ENCODE measurements at places on chromosomes 2 and 18.

- peak; percentile 13 for DNase-seq
These were observed 130.4 kb downstream of the COL4A4 start for GRCh38 chr2:227033471-227034148.

DNA sequence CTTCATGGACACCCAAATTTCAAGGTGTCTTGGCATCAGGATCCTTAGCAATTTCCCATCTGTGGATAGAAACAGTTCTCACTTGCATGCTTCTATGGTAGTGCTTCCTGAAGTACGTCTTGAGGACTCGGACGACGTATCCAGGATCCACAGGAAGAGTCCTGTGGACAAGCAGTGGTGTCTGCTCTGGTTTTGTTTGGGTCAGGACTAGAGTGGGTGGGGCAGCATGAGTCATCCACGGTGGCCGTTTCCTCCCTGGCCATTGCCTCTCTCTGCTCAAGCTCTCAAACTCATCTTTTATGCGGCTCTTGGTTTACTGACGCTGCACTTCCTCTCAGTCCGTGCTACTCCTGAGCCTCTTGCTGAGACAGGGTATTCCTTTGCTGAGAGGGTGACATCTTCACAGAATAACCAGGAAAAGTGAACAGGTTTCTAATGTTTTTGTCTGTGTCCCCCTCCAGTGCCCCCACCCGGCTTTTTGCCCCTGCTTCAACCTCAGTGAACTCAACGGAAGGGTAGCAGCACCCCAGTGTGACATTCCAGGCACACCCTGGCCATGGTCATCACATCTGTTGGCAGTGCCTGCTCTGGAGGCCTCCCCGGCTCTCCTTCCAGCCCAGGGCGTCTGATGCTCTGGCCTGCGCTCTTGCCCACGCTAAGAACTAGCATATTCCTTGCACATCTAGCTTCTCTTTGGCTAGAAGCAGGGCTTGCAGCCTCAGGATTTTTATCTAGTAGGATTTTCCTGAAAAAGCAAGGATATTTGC, 62.2 kb downstream of the ARMC9 start:
- DNase-seq = no peak

DNA sequence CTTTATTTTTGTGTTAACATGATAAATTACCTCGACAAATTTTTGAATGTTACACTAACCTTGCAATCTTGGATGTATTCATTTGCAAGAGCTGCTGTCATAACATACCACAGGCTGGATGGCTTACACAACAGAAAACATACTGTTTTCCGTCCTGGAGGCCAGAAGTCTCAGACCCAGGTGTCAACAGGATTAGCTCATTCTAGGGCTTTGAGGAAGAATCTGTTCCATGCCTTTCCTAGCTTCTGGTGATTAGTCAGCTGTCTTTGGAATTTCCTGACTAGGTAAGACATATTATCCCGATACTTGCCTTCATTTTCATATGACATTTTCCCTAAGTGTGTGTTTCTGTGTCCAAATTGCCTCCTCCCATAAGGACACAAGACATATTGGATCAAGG, 188.6 kb upstream of the CDH19 start:
- DNase-seq = no peak

DNA sequence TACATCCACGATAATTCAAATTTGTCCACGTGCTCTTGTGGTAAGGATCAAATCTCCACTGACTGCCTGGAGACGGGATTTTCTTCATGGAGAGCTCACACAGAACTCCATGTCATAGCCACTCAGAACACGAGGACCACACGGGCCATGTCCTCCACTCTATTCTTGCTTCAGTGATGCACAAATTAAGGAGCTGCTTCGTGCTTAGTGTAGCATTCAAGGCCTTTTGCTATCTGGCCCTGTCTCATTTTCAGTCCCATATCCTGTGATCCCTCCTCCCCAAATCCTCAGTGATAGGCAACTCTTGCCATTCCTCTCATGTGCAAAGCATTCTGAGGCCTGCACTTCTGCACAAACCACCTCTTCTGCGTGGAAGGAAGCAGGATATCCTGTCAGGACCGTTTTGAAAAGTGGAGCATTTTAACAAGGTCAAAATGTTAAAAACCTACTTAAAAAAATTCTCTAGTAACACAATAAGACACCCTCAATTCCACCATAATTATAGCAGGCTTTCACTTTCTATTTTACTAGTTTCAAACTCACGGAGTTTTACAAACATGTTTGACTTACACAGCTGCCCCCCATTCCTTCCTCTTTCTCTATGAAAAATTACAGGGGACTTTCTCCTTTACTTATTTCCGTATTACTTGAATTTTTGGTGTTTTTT, 35.2 kb downstream of the ST3GAL5 start:
- DNase-seq = no peak

DNA sequence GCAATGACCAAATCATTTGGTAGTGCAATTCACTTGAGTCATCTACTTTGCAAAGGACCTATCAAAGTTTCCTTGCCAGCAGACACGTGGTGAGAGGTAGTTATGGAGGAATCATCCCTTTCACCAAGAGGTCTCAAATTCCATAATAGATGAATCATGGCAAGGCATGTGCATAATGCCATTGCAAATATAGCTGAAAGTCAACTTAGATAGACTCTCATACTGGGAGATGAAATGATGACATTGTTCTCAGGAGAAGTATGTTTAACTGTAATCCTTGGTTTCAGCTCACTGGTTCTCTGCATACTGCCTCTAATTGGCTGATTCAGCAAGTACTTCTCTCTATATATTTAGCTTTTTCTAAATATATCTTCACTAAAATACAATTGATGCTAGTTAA, 57.2 kb downstream of the CALCRL start:
- DNase-seq = no peak
